Activated T-helper 17 cell treated with anti-CD3 and anti-CD28 coated beads, Interleukin-2, amount 50 U/mL, for 72 hours (primary cell): ENCODE measurements at places on chromosomes 1 and 21. TPM values are rescaled to one million over a fixed set of nuclear protein-coding genes. Genes with fewer than 3 reads are reported as not detected.

Gene FAM163A
- total RNA-seq, result not detected

Gene LCE1B
- total RNA-seq, result not detected

Gene VWA5B1
- not detected for total RNA-seq

Gene ALG14
- 7.8 TPM for total RNA-seq

Gene C2CD2
- 4.6 TPM for total RNA-seq

Gene ZCCHC17
- 17.3 TPM for total RNA-seq

Gene SLC30A10
- not detected for total RNA-seq

Gene FAM167B
- total RNA-seq, result 1.1 TPM

DNA sequence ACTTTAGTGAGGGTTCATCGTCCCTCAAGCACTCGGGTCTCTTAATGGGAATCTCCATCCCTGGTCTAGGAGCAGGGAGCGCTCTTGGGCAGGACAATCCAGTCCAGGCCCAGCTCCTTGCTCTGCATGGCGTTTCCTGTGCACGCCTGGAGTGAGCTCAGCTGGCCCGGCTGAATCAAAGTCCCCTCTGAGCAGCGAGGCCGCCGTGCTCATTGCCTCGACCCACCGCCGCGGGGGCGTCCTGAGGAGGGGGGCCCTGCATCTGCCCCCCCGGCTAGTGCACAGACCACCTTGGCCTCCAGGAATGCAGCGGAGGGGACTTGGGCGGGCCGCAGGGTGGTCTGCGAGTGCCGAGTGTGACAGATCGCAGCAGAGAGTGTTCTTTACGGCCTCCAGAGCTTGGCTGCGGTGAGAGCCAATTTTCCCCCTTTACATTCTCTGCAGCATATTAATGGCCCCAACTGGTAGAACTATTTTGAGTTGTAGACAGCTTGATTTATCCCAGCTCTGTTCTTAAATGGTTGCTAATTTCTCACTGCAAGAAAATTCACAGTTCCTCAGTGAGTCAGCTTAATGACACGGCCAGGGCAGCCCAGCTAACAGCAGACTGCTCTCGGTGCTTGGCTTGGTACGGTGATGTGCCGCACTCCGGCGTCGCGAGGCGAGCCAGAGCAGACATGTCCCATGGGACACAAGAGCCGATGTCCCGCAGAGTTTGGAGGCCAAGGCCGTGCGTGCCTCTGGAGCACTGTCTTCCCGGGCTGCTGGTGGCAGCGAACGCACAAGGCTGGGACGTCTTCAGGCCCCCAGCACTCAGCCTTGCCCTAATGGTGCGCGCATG lies 39.8 kb downstream of the SNAP47 start:
- peaks cover 11% of the 10 kb centered on the region for H3K4me1 ChIP-seq
- H3K4me3 ChIP-seq, result no peak overlapping the region
- no peak for ATAC-seq
- no peak overlapping the region for H3K27ac ChIP-seq
- peaks cover 35% of the 10 kb centered on the region for H3K36me3 ChIP-seq
- H3K27me3 ChIP-seq, result no peaks in the 10 kb centered on the region

- peaks cover 46% of the 10 kb centered on the region for H3K36me3 ChIP-seq
- H3K4me3 ChIP-seq, result peak overlapping the region; percentile 92
- peak overlapping the region; percentile 97 for H3K27ac ChIP-seq
- peaks cover 16% of the 10 kb centered on the region for H3K4me1 ChIP-seq
Observed at GRCh38 chr1:32220746-32221580, 1.2 kb downstream of the TMEM234 start.

- H3K27me3 ChIP-seq, result no peaks in the 10 kb centered on the region
- peak overlapping the region; percentile 92 for H3K27ac ChIP-seq
- peak; percentile 76 for ATAC-seq
- H3K4me1 ChIP-seq, result peaks cover 20% of the 10 kb centered on the region
- H3K36me3 ChIP-seq, result peaks cover 77% of the 10 kb centered on the region
- peak overlapping the region; percentile 93 for H3K4me3 ChIP-seq
Observed at GRCh38 chr1:110875216-110875731, 2.3 kb downstream of the CD53 start.

GRCh38 chr1:56824938-56825337 lies 5.7 kb upstream of the FYB2 start:
- H3K27ac ChIP-seq, result no peak overlapping the region
- no peaks in the 10 kb centered on the region for H3K36me3 ChIP-seq
- H3K4me1 ChIP-seq, result no peaks in the 10 kb centered on the region

DNA sequence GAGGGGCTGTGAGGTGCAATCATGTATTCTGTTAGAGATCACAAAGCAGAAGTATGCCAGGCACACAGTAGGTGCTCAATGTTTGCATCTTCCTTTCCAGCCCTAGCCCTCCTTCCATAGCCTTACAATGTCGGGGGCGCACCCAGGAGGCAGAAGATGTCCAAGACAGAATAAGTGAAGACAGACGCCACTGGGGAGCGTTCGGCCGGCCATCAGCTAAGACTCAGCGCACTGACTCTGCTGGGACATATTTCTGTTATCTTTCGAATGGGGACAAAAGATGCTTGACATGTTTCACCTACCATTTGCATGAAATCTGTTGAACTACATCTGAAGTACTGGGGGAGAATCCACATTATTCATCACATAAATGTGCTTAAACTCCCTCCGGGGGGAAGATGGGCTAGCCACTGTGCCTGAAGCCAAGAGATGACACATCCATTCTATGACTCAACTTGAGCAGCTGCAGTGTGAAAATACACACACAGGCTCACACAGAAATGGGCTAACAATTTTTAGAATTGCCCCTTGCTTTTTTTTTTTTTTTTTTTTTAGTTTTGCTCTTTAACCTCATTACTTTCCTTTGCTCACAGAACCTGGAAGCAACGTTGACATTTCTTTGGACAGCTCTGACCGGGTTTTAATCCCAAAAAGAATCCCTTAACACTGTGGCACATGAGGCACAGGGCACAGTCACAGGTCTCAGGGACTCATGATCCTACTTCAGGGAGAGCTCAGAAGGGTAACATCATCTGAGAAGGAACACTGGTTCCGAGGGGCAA lies 7.9 kb downstream of the TIAM1 start:
- ATAC-seq, result peak; percentile 78
- H3K4me3 ChIP-seq, result peak overlapping the region; percentile 23

DNA sequence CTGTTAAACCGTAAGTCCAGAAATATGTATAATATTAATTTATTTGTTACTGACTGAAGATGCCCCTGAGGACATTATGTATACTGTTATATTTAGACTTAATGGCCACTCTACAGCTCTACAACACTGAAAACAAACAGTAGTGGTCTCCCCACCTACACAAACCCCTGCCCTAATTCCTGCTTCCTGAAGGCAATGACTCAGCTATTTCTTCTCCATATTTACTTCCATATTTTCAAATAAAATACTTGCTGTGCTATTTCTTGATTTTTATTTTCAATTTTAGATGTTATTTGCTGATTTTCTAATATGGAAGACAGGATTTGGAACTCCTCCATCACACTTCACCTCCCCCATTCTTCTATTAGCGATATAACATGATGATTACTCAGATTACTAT lies 97.6 kb downstream of the PCNX2 start:
- no peaks in the 10 kb centered on the region for H3K27me3 ChIP-seq
- no peaks in the 10 kb centered on the region for H3K4me1 ChIP-seq
- no peak overlapping the region for H3K4me3 ChIP-seq
- H3K36me3 ChIP-seq, result peaks cover 99% of the 10 kb centered on the region
- no peak for ATAC-seq

GRCh38 chr1:91092503-91092902 lies 70.7 kb upstream of the ZNF644 start:
- H3K36me3 ChIP-seq, result no peaks in the 10 kb centered on the region
- H3K27ac ChIP-seq, result no peak overlapping the region
- no peak for ATAC-seq
- H3K4me3 ChIP-seq, result no peak overlapping the region

DNA sequence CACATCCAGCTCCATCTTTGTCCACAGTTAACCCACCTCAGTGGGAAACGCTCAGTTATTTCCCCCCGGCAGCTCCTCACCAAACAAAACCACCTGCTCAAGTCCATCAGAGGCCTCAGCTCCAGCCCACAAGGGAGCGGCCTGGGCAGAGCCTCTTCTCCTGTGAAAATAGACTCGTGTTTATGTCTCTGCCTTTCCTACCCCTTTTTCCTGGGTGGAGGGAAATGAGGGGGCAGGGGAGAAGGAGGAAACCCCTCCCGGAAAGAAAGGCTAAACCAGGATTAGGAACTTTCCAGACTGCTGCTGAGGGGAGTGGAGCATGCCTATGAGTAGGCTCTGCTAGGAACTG lies 81.6 kb downstream of the PAX7 start:
- ATAC-seq, result no peak
- peaks cover 45% of the 10 kb centered on the region for H3K27me3 ChIP-seq
- no peak overlapping the region for H3K27ac ChIP-seq
- H3K36me3 ChIP-seq, result no peaks in the 10 kb centered on the region

DNA sequence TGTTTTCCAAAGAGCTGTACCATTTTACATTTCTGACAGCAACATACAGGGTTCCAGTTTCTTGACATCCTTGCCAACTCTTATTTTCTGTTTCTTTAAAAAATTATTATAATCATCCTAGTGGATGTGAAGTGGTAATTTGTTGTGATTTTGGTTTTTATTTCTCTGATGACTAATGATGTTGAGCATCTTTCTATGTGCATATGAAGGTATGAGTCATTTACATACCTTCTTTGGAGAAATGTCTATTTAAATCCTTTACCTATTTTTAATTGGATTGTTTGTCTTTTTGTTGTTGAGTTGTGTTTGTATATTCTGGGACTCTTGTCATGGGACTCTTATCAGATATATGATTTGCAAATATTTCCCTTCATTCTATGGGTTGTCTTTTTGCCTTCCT lies 20.8 kb upstream of the MPC2 start:
- no peaks in the 10 kb centered on the region for H3K27me3 ChIP-seq
- peaks cover 47% of the 10 kb centered on the region for H3K36me3 ChIP-seq
- no peaks in the 10 kb centered on the region for H3K4me1 ChIP-seq
- no peak for ATAC-seq
- no peak overlapping the region for H3K27ac ChIP-seq
- H3K4me3 ChIP-seq, result no peak overlapping the region

DNA sequence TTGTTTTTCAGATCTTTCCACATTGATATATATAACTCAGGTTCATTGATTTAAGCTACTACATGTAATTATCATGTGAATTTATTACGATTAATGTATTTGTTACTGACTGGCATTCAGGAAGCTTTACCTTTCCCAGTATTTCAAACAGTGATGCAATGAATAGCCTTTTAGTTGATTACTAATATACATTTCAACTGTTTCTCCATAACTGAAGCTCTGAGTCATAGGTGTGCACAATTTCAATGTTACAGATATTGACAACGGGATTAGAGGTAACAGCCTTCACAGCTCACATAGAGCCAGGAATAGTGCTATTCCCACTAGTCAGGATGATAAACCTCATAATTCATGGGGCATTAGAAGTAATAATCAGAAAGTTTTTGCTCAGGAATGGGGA lies 25.1 kb downstream of the RAVER2 start:
- no peak overlapping the region for H3K4me3 ChIP-seq
- no peaks in the 10 kb centered on the region for H3K27me3 ChIP-seq
- H3K4me1 ChIP-seq, result peaks cover 6% of the 10 kb centered on the region
- H3K36me3 ChIP-seq, result no peaks in the 10 kb centered on the region
- H3K27ac ChIP-seq, result no peak overlapping the region
- no peak for ATAC-seq

DNA sequence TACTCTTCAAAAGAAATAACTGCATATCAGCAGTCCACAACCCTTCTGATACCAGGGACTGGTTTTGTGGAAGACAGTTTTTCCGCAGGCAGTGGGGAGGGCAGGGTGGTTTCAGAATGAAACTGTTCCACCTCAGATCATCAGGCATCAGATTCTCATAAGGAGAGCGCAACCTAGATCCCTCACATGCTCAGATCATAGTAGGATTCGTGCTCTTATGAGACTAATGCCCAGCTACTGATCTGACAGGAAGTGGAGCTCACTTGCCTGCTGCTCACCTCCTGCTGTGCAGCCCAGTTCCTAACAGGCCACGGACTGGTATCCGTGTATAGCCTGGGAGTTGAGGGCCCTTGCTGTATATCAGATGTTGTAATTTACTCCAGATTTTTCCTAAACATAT lies 11.5 kb downstream of the RO60 start:
- H3K36me3 ChIP-seq, result peaks cover 48% of the 10 kb centered on the region
- H3K4me1 ChIP-seq, result peaks cover 13% of the 10 kb centered on the region
- no peak overlapping the region for H3K4me3 ChIP-seq
- H3K27me3 ChIP-seq, result no peaks in the 10 kb centered on the region

- H3K27me3 ChIP-seq, result no peaks in the 10 kb centered on the region
- H3K27ac ChIP-seq, result peak overlapping the region; percentile 97
- peak; percentile 71 for ATAC-seq
- peak overlapping the region; percentile 92 for H3K4me3 ChIP-seq
Observed at GRCh38 chr1:117735045-117735992, 129.5 kb downstream of the TENT5C start.
